ENCODE measurements at places on chromosomes 2 and 18.

DNA sequence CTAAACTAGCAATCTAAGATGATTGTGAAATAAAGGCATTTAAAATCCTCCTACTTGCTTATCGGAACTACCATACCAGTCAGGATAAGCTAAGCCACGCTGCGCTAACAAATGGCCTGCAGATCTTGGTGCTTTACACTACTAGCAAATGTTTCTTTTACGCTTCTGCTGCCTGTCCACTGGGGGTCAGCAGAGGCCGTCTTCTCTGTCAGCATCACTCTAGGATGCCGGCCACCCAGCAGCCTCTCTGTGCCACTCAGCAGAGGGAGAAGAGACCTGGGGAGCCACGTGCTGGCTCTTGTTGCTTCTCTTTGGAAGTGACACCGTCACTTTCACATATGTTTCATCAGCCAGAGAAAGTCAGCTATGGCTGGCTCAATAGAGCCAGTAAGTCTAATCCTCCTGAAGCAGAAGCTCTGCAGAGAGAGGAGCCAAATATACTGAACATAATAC is 36.6 kb downstream of the COPS8 start:
- peak; percentile 65 for DNase-seq

- no peak for DNase-seq
These were observed 207.7 kb upstream of the CRIM1 start for GRCh38 chr2:36147670-36148390.

DNA sequence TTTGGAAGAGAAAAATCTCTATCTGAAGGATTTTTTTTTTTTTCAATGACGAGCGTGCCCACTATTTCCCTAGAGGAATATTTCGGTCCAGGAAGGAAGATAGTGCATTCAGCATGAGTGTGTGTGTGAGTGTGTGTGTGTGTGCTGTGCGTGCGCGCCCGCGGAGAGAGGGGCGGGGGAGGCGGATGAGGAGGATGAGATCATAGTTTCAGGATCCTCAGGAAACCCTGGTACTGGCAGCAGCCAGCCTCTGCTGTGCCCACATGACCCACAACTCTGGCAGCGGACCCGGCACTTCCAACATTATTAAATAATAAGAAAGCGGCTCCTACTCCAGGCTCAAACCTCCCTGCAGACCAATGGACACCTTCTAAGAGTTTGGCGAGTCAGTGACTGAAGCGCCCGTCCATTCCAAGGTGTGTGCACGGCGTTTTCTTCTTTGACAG is 217.0 kb upstream of the DTNA start:
- DNase-seq: peak; percentile 83

DNA sequence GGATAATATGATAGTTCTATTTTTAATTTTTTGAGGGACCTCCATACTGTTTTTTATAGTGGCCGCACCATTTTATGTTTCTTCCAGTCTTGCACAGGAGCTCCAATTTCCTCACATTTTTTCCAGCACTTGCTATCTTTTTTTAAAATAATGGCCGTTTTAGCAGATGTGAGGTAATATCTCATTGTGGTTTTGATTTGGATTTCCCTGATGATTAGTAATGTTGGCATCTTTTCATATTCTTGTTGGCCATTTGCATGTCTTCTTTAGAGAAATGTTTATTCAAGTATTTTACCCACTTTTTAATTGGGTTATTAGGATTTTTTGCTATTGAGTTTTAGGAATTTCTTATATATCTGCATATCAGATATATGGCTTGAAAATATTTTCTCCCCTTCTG is 29.9 kb upstream of the NAPG start:
- DNase-seq: no peak

GRCh38 chr2:202660796-202661195 is 26.0 kb downstream of the FAM117B start:
- no peak for DNase-seq

GRCh38 chr2:202378001-202378400 is 1.9 kb downstream of the BMPR2 start:
- DNase-seq: no peak

Data from right lobe of liver (tissue), 6 donors.